NT2/D1 (cell line): ENCODE measurements at places on chromosomes 5 and 9.

DNA sequence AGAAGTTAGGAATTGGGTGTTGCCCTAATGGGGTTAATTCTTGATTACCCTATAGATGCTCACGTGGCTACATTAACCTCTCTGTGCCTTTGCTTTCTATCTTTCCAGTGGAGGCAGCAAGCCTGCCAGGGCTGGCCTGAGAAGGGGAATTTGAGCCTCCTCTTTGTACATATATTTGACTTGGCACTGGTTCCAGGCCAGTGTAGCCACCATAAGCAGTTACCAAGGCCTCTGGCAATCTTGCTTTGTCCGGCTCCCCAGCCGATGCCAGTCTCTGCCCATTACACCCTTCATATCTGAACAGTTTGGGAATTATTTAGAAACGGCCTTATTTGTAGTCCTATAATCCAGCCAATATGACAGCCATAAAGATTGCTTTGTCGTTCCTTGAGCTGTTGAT is 58.6 kb upstream of the PPARGC1B start:
- no peak for DNase-seq

DNA sequence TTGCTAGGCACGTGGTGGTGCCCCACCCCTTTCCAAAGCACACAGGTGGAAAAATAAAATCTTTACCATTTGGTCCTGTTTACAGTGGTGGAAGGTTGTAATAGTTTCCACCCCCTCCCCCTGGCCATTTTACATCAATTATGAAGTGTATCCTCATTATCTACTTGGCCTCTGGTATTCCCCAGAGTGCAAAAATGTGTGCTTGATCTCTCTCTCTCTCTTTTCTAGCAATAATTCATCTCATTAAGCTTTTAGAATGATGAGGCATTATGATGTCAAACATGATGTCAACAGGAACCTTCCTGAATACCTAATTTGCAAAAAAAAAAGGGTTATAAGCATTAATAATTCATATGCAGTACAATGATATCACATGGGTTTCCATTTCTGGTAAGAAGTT is 3.1 kb downstream of the PDE8B start:
- no peak for DNase-seq

DNA sequence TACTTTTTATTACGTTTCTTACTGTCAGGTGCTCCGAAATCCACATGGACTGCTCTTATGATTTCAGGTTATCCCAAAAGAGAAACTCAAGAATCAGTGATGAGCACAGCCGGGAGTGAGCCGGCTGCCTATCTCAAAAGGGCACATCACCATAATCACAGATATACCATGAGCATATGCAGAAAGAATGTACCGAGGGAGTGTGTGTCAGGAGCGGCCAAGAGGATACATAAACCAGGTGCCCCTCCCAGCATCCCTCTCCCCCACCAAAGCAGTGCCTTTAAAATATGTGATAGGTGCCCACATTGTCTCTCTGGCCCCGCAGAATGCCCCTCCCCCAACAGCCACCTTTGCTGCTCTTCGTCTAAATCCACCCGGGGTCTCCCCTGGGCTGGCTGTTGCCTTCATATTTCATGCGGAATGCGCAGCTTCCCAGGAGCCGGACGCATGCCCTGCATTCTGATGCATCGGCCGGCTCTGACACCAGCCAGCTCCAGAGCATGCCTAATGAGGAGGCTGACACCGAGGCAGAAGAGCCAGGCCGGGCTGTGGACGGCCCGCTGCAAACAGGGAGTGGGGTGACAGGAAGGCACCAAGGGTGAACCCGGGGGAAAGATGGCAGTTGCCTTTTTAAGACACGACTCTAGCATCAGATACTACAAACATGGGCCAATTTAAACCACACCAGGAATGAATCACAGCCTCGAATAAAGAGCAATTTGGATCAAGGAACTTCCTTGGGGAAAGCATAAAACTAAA is 652.3 kb downstream of the BNC2 start:
- no peak for DNase-seq

DNA sequence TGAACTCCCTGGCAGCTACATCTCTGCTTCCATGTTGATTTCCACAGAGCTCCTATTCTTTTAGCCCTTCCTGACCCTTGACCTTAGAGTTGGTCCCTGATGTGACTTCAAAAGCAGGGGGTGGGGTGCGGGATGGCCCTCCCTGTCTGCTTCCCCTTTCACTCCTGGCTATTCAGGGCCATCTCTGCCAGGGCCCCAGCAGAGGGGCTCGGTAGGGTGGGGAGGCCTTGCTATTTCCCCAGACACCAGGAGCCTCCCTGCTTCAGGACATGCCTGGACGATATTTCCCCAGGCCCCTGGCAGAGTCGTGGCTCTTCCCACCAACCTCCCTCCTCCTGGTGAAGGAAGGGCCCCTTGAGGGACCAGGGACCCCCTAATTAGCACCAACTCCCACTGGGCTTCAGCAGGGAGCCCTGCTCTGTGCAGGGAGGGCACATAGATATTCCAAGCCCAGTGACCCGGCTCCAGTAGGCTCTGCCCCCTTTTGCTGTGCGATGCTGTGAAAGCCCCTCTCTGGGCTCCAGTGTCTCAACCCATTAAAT is 17.3 kb downstream of the CORO2A start:
- DNase-seq = no peak

DNA sequence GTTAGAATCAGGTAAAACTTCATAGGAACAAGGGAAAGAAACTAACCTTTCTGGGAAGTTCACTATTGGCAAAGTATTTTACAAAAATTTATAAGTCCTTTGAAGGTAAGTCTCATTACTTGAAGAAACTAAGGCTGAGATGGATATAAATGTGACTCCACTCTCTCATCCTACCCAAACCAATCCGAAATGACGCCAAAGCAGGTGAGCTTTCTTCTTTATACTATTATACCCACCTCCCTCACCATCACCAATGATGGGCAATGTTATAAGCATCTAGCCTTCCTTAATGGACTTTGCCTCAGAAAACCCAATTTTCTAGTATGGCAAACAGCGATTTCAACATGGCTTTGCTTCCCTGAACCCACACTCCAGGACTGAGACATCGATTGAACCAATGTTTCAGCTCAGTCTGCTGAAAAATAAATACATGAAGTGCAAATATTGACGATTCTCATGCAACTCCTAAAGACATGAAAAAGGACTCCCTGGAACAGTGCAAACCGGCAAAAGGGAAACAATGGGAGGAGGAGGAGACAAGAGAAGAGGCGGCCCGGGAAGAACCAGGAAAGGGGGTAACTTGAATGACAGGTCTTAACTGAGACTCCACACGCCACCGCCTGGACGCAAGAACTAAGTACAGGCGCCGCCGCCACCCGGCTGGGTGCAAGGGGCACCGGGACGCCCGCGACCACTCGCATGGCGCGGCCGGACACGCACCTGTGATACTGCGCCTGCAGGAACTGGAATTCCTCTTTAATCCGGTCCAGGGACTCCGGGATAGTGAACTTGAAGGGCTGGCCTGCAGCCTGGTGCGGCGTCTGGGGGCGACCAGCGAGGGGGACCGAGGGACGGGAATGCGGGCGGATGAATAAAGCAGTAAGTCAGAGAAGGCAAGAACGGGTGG is 2.5 kb downstream of the TLE1 start:
- DNase-seq = peak; percentile 73

DNA sequence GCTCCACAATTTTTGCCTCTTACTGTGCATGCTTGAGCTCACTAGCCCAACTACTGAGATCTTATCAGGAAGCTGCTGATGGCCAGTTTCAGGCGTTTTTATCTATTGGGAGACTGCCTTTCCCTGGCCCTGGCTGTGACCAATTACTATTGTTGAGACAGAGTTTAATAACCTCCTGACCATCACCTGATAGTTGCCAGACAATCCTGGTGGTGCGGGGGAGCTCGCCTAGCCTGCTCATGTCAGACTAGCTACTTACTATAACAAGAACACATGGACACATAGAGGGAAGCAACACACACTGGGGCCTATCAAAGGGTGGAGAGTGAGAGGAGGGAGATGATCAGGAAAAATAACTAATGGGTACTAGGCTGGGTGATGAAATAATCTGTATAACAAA is 13.0 kb upstream of the OXCT1 start:
- no peak for DNase-seq

DNA sequence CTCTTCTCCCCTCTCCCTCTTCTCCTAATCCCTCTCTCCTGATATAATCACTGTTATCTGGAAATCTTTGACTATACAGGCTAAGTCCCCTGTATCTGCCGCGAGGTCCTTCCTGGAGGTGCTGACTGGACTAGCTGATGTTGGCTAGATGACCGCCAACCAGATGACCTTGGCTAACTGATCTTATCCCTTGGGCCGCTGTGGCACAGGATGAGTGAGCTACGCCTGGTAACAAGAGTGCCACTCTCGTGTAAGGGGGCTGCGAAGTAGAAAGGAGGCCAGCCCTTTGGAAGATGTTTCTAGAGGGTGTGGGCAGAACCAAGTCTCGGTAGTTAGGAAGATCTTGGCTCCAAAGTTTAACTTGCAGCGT is 345 bp upstream of the PRRC1 start:
- no peak for DNase-seq

- DNase-seq = no peak
Observed at GRCh38 chr5:37803487-37803886, 36.4 kb downstream of the GDNF start.

DNA sequence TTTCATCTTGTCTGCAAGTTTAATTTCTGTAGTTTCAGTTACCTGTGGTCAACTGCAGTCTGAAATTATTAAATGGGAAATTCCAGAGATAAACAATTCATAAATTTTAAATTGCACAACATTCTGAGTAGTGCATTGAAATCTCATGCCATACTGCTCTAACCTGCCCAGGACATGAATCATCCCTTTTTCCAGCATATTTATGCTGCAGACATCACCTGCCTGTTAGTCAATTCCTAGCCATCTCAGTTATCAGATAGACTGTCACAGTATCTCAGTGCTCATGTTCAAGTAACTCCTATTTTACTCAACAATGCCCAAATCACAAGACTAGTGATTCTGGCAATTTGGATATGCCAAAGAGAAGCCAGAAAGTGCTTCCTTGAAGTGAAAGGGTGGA is 223.0 kb upstream of the GRIA1 start:
- no peak for DNase-seq

DNA sequence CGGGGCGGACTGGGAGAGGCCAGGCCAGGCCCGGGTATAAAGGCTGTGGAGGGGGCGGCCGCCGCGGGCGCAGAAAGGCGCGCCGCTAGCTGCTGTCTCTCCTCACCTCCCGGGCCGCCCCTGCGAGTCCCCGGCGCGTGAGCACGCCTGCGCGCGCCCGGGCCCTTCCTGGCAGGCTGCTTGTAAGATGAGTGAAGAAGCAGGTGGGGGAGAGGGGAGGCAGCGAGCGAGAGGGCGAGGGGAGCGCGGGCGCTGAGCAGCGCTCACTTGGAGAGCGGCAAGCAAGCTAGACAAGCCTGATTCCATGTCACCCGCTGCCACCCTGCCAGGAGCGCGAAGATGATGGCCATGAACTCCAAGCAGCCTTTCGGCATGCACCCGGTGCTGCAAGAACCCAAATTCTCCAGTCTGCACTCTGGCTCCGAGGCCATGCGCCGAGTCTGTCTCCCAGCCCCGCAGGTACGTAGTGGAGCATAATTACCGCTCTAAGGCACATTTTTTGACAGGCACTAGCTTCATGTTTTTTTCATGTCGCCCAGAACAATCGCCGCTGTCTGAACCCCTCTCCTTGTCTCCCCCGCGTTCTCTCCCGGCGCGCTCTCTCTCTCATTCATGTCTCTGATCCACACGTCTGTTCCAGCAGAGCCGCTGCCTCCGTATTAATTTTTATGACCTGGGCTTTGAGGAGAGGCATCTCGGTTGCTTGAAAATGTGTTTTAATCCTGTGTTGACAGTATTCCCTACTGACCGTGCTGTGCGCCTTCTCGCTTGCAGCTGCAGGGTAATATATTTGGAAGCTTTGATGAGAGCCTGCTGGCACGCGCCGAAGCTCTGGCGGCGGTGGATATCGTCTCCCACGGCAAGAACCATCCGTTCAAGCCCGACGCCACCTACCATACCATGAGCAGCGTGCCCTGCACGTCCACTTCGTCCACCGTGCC is at the start of gene POU4F3:
Gene POU4F3 (plus strand): TSS at position 66 of the 941 bp plus-strand sequence. CDS start 274 bp downstream, at position 340.
- DNase-seq = no peak

GRCh38 chr5:26518065-26518464 is 520.3 kb downstream of the CDH9 start:
- DNase-seq = no peak

DNA sequence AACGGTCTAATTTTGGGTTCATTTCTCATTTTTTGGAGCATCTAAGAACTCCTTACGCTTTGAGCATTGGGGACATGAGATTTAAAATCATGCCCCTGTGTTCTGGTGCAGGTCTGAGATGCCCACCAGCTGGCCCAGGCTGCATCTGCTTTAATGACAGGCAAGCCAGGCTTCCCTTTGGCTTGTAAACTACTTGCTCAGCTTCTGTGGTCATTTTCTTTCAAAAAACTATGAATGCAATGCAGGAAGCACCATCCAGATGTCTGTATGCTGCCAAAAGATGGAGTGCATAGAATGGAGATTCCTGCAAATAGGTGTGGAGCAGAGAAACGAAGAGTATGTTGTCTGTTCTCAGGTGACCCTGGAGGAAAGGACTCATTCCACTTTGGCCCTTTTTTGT is 399.9 kb upstream of the ADAMTSL1 start:
- no peak for DNase-seq

GRCh38 chr9:81083067-81083466 is 606.3 kb downstream of the TLE1 start:
- DNase-seq = peak; percentile 1

DNA sequence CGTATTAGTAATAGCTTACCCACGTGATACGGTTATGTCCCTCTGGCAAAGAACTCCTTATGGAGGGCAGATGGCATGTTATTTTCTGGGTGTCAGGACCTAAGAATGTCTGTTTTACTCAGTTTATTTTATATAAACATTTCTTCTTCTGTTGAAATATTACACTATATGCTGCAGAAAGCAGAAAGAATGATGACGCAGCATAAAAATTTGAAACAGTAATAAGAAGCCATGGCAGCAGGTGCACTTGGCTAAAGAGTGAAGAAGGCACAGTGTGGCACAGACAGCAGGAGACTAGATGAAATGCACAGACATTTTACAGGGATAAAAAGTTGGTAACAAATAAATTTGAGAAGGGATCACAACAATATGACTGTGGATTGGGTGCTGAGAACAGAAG is 46.3 kb upstream of the CDH10 start:
- DNase-seq = no peak

DNA sequence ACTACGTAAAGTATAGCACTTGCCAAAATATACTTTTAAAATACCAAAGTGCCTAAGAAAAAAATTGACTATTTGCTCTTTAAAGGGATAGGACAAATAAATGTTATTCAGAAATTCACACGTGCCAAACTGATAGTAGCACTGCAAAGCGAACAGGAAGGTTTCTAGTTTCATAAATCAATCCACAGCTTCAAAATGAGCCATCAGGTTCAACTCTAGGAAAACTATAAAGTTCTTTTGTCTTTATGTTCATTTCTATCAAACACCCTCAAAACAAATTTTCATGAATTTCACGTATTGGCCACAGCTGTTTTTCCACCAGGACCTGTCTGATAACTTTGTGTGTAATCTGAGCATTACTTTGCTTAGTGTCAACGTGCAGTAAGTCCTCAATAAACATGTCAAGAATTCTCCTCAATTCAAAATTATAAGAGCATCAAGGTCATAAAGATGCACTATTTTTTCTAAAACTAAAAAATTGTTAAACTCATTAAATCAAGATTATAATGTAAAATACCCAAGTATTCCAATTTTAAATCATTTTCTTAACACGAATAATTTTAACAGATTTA is 3.0 kb downstream of the RNF130 start:
- DNase-seq = no peak

GRCh38 chr9:98787766-98788335 is 8.5 kb downstream of the ANKS6 start:
- DNase-seq = no peak

GRCh38 chr9:19913151-19913550 is 124.3 kb upstream of the SLC24A2 start:
- DNase-seq = no peak

- DNase-seq = no peak
Observed at GRCh38 chr9:134136118-134136995, 475 bp downstream of the WDR5 start.
